ENCODE measurements at places on chromosomes 5 and 9.

DNA sequence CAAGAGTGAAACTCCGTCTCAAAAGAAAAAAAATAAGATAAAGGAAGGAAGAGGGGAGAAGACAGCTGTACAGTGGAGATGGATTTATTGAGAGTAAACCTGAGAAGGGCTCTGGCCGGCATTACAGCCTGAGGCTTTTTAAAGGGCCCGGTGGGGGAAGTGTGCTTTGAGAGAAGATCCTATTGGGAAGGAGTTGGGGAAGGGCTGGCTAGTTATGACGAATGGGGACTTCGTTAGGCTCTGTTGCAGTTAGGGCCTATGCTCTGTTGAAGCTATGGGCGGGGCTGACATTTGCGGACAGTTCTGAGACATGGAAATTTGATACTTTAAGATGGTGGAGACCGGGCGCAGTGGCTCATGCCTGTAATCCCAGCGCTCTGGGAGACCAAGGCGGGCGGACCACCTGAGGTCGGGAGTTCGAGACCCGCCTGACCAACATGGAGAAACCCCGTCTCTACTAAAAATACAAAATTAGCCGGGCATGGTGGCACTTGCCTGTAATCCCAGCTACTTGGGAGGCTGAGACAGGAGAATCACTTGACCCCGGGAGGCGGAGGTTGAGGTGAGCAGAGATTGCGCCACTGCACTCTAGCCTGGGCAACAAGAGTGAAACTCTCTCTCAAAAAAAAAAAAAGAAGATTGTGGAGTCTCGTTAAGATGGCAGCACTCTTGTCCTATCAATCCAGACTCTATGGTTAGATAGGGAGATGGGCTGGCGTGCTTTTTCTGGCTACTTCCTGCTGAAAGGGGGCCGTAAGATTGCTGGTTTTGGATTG is 33.2 kb downstream of the C9orf50 start:
- DNase-seq = no peak

DNA sequence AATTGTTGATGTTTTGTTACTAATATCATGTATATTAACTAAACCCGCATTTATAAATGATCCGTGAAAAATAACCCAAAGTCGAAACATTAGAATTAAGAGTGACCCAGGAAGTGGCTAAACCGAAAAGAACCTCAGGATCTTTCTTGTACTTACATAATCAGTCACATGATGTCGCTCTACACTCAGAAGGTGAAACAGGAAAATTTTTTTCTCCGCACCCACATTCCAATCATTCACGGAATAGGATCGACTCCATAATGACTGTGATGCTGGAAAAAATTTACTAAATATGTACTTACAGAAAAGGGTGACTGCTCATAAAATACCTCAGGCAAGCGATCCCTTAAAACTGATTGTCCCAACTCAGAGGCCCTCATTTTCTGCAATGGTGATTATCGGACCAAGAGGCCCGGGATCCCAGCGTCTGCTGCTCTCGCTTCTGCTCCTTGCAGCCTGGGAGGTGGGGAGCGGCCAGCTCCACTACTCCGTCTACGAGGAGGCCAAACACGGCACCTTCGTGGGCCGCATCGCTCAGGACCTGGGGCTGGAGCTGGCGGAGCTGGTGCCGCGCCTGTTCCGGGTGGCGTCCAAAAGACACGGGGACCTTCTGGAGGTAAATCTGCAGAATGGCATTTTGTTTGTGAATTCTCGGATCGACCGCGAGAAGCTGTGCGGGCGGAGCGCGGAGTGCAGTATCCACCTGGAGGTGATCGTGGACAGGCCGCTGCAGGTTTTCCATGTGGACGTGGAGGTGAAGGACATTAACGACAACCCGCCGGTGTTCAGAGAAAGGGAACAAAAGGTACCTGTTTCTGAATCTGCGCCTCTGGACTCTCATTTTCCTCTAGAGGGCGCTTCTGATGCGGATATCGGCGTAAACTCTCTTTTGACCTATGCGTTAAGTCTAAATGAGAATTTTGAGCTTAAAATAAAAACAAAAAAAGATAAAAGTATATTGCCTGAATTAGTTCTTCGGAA is at the start of gene PCDHA12:
Gene PCDHA12 (plus strand): TSS at position 224 of the 981 bp plus-strand sequence. CDS start 165 bp downstream, at position 389.
- no peak for DNase-seq

- DNase-seq = no peak
These were observed 51.1 kb upstream of the TBC1D2 start for GRCh38 chr9:98306384-98307145.

- DNase-seq = no peak
These were observed 160.0 kb downstream of the RMI1 start for GRCh38 chr9:84140535-84141101.

- no peak for DNase-seq
These were observed 87.1 kb upstream of the FCN2 start for GRCh38 chr9:134793288-134794188.

GRCh38 chr5:172010278-172010677 is 3.8 kb upstream of the FBXW11 start:
- no peak for DNase-seq

- DNase-seq = no peak
These were observed 10.9 kb downstream of the PPARGC1B start for GRCh38 chr5:149740866-149741459.

DNA sequence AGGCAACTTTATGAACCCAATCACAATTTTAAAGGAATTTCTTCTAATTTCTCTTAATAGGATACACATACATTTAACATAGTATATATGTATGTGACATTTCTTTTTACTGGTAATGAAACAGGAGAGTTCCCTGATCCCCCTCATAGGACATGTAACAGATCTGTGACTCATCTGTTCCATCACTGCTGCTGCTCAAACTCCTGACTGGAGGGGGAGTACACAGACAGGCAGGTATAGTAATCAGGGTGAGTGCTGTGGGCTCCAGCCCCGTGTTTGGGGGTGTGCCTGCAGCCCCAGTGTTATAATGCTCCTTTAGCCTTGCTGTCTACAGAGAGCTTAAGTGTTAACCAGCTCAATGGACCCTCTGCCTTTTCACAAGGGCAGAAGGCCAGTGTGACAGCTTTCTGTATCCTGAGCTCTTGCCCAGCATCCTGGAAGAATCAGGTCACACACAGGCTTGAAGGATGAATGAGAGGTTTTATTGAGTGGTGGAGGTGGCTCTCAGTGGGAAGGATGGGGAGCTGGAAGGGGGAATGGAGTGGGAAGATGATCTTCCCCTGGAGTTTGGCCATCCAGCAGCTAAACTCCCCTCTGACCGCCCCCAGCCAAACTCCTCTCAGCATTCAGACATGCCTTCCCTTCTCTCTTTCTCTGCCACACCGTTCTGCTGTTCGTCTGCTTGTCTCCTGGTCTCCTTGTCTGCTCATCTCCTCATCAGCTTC is 161.3 kb downstream of the ZNF608 start:
- DNase-seq = no peak

DNA sequence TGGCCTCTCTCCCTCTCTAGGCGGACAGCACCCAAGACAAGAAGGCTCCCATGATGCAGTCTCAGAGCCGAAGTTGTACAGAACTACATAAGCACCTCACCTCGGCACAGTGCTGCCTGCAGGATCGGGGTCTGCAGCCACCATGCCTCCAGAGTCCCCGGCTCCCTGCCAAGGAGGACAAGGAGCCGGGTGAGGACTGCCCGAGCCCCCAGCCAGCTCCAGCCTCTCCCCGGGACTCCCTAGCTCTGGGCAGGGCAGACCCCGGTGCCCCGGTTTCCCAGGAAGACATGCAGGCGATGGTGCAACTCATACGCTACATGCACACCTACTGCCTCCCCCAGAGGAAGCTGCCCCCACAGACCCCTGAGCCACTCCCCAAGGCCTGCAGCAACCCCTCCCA is 102.5 kb downstream of the PPARGC1B start:
- no peak for DNase-seq

DNA sequence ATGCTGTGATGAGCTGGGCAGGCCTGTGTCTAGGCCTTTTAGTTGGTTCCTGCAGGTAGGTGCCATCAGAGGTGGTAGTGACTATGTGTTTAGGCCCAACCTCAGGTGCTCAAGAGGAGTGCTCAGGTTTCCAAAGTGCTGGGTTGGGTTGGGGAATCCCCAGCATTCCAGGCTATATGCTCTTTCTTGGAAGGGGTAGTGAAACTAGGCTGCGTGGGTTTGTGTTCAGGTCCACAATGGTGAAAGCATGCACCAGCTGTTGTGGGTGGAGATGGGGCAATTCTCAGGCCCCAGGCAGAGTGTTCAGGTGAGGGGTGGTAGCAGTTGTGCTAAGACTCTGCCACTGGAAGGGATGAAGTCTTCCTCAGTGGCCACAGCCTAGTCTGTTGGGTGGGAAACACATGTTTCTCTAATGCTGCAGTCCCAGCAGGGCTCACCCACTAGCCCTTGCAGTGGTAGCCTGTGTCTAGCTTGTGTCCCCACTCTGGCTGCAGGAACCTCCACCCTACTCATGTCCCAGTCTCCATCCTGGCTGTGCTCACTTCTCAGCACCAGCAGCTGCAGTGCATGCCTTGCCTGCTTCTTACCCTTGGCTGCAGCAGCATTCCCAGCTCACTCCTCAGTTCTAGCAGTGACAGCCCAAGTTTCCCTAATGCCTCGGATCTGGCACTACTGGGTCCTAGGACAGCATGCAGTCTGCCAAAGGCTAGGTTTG is 78.9 kb downstream of the FAM170A start:
- no peak for DNase-seq

GRCh38 chr9:126341902-126342301 is 15.3 kb downstream of the MVB12B start:
- no peak for DNase-seq

- no peak for DNase-seq
These were observed 185.7 kb downstream of the MLLT3 start for GRCh38 chr9:20436476-20437195.

DNA sequence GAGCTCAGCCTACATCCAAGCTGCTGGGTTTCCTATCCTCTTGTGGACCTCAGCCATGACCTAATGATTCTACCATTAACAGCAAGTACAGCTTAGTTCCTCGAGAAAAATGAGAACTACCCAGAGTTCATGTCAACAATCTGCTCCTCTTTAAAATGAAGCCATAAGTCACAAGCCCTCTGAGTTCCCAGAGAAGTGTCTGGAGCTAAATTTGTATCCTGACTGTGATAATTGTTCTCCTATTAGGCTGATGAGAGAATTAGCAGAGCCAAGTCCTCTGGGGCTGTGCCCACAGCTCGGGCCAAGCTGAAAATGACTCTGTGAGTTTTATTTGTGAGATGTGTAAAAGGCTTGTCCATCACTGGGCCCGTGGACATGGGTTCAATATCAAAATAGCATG is 145.1 kb upstream of the SMIM23 start:
- no peak for DNase-seq

Data from stimulated activated effector memory CD8-positive, alpha-beta T cell treated with anti-CD3 and anti-CD28 coated beads, Interleukin-12 subunit alpha, Interleukin-12 subunit beta, amount 100 ng/mL, for 72 hours (primary cell).